ENCODE measurements at places on chromosomes 11 and 22. TPM values are rescaled to one million over a fixed set of nuclear protein-coding genes. Genes with fewer than 3 reads are reported as not detected.

Gene C22orf23
- 0.26 TPM for total RNA-seq

Gene RGL4
- not detected for total RNA-seq

Gene MLC1
- total RNA-seq = 0.43 TPM

Gene OR6A2
- total RNA-seq = 0.26 TPM
